ENCODE measurements at places on chromosomes 6 and 20.

GRCh38 chr6:7473805-7474719 is 67.4 kb upstream of the DSP start:
- DNase-seq = no peak

- DNase-seq = no peak
These were observed 24.6 kb downstream of the MTFR2 start for GRCh38 chr6:136225496-136225895.

DNA sequence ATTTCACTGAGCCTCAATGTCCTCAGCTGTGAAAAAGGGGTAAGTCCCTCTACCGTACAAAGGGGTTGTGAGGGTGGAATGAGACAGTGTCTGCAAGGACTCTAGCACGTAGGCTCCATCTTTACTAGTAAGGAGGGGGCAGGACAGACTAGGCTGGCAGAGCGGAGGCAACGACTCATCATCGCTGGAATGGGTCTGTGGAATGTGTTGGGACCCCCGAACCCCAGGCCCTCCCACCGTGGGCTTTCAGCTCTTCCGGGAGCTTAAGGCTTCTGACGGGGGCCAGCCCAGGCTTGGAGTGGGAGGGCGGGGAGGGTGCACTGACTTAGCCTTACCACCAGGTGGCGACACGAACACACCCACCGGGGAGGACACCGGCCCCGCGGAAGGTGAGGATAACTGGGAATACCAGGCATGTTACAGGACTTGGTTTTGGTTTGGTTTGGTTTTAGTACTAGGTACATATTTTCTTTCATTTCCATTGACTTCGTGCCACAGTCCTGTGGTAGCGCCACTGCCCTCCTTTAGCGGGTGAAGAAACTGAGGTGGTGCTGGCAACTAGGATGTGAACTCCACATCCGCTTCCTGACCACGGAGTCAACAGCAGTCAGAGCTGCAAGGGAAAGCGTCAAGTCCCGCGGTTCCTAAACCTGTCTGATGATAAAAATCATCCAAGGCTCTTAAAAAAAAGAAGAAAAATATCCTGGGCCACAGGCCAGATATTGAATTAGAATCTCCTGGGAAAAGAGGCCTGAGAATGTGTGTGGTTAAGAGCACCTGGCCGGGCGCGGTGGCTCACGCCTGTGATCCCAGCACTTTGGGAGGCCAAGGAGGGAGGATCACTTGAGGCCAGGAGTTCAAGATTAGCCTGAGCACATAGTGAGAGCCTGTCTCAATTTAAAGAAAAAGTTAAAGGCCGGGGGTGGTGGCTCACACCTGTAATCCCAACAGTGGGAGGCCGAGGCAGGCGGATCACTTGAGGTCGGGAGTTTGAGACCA is 10.3 kb upstream of the TULP1 start:
- DNase-seq = no peak

- no peak for DNase-seq
These were observed 21.1 kb upstream of the TRIM26 start for GRCh38 chr6:30234356-30234755.

DNA sequence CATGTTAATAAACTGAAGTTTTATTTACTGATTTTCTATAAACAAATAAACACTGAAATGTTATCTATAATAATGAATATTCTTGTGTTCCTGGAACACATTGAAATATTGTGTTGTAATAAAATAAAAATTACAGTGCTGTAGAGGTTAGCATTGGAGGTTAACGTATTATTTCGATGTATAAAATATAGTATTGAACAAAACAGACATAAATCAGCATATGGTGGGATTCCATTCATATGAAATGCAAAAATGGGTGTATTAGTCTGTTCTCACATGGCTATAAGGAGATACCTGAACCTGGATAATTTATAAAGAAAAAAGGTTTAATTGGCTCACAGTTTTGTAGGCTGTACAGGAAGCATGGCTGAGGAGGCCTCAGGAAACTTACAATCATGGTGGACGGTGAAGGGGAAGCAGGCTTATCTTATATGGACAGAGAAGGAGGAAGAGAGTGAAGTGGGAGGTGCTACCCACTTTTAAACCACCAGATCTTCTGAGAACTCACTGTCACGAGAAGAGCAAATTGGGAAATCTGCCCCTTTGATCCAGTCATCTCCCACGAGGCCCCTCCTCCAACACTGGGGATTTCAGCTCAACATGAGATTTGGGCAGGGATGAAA is 24.6 kb upstream of the BMP6 start:
- DNase-seq = no peak

DNA sequence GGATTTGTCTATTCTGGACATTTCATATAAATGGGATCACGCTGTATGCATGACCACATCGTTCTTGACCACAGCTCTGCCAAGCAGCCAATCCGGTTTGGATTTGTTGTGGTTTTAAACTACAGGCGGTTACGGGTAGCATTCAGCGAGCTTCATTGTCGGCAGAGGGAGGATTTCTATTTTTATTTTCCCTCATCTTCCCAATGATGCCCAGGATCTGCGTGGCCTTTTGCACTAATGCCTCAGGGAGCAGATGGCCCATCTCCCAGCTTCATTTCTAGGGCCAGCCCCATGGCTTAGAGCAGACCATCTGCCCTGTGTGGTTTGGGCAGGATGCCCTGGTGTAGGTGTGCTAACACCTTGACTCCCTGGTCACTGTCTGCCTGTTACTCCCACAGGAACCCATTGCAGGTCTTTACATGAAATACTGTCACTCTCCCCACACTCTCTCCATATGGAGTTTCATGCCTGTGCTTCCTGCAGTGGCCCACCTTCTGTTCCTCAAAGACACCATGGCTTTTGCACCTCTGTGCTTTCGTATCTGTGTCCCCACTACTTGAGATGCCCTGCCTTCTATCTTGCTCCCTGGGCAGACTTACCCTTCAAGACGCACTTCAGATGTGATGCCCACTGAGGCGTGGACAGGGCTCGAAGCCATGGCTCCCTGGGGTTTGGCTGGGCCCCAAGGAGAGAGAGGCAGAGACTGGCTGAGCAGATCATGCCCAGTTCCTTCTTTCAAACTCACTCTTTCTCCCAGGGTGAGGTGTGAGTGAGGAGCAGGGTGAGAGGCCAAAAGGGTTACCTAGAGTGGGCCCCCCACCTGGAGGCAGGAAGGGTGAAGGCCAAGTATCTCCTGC is 26.0 kb downstream of the SDCBP2 start:
- DNase-seq = no peak

DNA sequence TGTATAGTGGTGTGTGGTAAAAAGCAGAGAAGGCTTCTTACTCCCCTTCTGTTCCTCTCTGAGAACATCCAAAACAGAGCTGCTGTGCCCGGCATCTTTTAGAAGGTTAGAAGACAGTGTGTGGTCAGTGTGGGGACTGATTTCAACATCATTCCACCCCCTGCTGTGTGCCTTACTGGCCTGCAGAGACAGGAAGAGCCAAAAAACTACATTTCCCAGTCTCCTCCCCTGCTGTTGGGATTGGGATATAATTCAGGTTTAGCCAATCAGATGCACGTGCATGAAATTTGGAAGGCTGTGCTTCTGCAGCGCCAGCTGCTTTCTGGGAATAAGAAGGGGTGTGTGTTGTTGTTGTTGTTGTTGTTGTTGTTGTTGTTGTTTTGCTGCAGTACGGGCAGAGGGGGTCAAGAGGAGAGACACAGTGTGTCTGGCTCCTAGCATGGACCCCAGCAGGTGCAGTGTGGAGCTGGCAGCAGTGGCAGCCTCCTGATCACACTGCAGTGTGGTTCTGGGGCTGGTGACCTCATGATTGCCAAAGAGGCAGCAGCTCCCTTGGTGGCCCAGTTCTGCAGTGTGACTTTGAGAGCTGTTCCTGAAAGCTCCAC is 74.7 kb downstream of the MRPL14 start:
- no peak for DNase-seq

- DNase-seq = no peak
These were observed 93.1 kb upstream of the INSM1 start for GRCh38 chr20:20274821-20275220.

DNA sequence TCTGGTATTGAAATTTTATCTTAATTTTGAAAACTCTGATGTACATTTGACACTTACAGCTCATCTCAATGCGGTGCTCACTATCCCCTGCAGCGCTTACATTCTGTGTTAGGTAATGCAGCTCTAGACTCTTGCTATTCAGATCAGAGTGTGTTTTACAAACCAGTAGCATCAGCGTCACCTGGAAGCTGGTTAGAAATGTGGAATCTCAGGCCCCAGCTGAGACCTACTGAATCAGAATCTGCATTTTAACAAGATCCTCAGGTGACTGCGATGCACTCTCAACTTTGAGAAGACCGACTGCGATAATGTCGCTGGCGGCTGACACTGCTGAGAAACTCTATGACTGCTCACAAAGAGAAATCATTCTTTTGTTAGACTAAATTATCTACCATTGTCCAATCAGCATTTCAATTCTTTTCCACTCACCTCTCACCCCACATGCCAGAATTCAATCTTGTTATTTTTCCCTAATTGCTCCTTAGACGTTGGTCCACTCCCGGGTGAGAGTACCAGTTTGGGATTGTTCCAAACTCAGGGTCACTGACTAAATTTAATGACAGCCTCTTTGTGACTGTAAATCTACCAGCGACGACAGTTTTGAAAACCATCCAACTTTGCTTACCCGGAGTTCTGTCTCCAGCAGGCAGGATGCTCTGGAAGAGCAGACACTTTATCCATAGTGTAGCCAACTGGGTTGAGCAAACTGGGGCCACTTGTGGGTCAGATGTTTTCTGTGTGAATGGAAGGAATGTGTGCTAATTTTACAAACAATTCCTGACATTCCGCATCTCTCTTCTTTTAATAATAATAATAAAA is 140.1 kb upstream of the BTBD3 start:
- no peak for DNase-seq

- no peak for DNase-seq
These were observed 64.7 kb upstream of the APCDD1L start for GRCh38 chr20:58579819-58580473.

- no peak for DNase-seq
These were observed 30.6 kb upstream of the ADRM1 start for GRCh38 chr20:62272200-62272599.

DNA sequence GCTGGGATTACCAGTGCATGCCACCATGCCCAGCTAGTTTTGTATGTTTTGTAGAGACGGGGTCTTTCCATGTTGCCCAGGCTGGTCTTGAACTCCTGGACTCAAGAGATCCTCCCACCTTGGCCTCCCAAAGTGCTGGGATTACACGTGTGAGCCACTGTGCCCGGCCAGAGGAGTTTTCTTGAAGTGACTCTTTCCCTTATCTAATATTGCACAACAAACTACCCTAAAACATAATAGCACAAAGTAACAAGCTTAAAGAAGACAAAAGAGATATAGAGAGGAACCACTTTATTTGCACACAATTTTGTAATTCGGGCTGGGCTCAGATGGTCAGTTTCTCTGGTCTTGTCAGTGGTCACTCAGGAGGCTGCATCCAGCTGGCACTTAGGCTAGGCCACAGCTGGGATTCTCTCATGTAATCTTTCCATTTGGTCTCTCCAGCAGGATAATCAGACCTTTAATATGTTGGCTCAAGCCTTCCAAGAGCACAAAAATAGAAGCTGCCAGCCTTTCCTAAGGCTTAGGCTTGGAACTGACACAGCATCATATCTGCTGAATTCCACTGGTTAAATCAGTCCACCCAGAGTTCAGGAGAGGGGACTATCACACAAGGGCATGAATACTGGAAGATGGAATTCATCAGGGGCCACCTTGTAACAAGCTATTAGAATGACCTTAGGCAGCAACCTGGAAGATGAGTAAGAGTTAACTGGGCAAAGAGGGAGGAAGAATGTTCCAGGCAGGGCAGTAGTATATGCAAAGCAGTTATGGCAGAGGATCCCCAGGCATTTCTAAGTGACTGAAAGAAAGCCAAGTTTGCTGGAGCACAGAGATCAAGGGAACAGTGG is 56.7 kb upstream of the PNRC1 start:
- DNase-seq = no peak

DNA sequence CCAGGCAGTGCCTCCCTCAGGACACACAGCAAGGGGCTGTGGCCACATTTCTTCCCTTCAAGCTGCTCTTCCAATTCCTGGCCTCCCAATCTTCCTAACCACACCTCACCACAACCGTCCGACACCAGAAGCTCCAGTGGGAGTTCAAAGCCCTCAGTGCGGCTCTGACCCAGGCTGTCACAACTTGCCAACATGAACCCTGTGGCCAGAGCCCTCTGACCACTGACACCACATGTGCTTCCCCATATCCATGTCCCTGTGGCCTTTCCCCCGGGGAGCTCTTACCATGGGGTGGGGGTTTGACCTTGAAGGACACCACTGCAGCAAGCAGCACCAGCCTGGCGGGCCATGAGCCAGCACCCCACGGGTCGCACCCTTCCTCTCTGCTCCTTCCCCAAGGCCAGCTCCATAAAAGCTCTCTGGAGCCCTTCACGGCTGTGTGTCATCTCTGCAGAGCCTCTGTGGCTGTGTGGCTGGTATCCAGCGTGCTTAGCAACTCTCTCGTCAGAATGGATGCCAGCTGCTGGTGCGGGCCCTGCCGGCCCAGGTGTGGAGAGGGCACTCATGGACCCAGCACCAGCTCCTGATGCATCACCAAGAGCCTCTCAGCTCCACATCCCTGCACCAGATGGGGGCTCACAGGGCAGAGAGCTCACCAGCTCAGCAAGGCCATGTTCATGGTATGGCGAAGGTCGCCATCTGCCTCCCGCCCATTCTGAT is 106.1 kb downstream of the PSMB1 start:
- DNase-seq = no peak

DNA sequence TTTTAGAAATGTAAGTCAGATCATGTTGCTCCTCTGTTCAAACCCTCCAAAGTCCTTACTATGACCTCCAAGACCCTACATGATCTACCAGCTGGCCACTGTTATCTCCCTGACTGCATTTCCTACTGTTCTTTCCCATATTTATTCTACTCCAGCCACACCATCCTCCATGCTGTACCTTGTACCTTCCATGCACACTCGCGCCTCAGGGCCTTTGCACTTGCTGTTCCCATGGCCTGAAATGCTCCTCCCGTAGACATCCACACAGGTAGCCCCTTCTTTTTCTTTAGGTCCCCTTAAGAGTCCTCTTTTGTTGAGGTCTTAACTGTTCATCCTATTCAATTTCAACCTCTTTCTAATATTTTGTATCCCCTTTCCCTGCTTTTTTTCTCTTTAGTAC is 47.0 kb downstream of the HEBP2 start:
- no peak for DNase-seq

- DNase-seq = no peak
These were observed 10.6 kb upstream of the TGM3 start for GRCh38 chr20:2285193-2285592.

DNA sequence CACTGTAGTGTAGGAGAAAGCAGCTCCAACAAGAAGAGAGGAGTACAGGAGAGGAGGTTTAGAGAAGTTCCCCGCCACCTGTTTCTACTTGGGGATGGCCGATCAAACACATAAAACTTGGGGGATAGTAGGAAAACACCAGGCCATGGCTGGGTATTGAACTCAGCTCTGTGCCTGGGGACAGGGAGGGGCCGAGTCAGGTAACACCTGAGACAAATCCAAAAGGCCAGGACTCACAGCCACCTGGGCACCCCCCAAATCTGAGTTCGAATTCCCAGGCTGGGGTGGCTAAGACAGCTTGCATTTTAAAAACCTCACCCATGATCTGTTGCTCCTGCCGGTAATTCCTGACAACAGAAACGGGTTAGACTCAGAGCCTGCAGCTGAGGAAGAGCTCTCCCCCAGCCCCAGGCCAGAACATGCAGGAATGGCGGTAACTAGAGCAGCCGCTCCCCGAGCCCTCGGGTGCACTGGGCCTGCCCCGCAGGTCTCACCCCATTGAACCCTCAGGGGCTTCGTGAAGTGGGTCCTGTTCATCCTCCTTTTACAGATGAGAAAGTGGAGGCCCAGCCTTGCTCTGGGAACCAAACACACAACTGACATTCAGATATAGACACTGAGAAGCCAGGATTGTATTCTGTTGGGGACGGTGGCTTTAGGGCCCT is 61.0 kb downstream of the TCP11 start:
- no peak for DNase-seq
